Glutamatergic neuron (in vitro differentiated cells): ENCODE measurements at places on chromosomes 3 and 15.

- DNase-seq = no peak
These were observed 48.8 kb upstream of the MEIS2 start for GRCh38 chr15:37149146-37149545.

GRCh38 chr3:37182816-37183215 is 8.4 kb upstream of the LRRFIP2 start:
- DNase-seq = no peak

- DNase-seq = no peak
These were observed 209.5 kb downstream of the SOX2 start for GRCh38 chr3:181921220-181921619.

DNA sequence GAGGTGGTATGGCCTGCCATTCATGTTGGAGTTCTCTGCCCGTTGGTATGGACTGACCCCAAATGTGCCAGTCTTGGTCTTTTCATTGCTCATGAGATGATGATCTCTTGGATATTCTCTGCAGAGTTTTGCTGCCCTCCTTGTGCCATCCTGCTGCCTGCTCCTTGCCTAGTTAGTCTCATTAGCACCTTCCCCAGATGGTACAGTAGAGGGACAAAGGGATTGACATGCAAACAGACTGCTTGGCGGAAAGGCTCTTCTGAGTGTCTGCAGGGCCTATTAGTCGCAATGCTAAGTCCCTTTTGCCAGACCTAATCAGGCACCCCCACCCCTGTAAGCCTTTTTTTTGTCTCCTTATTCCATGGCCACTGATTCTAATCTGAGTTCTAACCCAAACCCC is 90.6 kb downstream of the ARNT2 start:
- no peak for DNase-seq

DNA sequence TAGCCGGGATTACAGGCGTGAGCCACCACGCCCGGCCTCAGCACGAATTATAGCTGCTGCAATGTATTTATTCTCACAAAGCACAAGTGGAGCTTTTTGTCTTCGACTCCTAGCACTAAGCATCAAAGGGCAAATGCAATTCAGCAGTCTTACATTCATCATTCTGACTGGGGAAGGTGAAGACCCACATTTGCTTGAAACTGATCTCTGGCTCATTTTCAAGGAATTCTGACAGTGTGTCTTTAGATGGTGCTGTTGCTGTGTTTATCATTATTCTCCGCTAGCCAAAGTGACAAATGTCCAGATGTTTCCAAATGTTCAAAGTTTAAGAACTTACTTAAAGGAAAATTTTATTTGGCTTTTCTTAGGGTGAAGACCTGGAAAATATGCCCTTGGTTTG is 55.9 kb downstream of the SGO1 start:
- no peak for DNase-seq

DNA sequence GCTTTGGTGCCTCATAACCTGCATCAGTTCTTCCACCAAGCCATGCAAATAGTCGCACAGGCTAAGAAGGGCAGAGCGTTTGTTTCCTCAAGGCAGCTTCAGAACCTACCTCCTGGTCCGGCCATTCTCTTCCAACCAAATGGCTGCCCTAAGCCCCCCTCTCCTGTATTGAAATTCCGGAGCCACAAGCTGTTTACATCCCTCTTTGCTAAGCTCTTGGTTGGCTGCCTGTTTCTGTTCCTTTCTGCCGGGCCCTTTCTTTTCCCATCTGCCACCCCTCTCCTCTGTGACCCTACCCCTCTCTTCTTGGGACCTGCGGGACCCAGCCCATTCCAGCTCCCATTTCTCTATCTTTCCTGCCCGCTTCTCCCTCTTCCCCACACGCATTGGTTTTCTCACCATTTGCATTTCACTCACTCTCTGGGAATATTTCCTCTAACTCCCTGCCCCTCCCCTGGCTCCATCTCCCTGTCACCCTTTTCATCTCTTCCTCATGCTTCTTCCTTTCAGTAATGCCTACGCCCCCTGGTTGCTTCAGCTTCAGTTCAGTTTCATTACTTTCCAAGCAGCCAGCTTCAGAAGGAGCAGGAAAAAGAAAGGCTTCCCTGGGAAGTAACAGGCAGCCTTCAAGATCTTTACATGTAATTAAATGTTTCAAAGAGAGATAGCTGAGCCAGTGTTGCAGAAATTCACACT is 113.5 kb downstream of the RAB11A start:
- no peak for DNase-seq

GRCh38 chr3:154701055-154701454 is 271.1 kb upstream of the GPR149 start:
- DNase-seq = no peak

- no peak for DNase-seq
These were observed 239.6 kb upstream of the NR2E3 start for GRCh38 chr15:71570736-71571135.

GRCh38 chr3:196624907-196625306 is 14.6 kb upstream of the NRROS start:
- DNase-seq = no peak

DNA sequence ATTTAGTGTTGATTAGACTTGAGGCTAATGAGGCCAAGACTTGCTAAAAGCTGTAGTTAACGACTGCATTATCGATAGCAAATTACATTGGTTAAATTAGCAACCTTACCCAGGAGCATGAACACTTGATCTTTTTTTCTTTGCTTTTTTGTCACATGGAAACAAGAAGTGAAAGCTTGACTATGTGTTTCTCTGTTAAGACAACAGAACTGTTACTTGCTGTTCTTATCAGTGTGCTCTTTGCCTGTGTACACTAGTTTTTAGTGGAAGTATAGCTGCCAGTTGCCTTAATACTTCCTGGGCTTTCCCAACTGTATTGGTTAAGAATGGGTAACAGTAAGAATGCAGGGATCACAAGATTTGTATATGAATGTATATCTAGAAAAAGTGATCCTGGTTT is 625.5 kb downstream of the NAALADL2 start:
- no peak for DNase-seq
